ENCODE measurements at places on chromosomes 1 and 21.

GRCh38 chr1:7541629-7542028 lies 229.5 kb upstream of the VAMP3 start:
- no peak for DNase-seq

GRCh38 chr1:156412653-156413321 lies 43.8 kb downstream of the RHBG start:
- DNase-seq: no peak

GRCh38 chr1:211912038-211912437 lies 81.5 kb upstream of the LPGAT1 start:
- no peak for DNase-seq

DNA sequence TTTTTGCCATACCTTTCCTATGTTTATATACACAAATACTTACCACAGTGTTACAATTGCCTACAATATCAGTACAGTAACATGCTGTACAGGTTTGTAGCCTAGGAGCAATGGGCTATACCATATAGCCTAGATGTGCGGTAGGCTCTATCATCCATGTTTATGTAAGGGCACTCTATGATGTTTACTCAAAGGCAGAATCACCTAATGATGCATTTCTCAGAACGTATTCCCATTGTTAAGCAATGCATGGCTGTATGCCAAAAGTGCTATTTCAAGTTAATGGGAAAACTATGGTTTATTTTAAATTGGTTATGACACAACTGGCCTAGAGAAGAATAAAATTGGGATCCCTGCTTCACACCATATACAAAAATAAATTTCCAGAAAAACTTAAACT lies 36.9 kb upstream of the DISP1 start:
- DNase-seq: no peak

- DNase-seq: no peak
Measured at GRCh38 chr1:172255223-172255560, 165.3 kb upstream of the C1orf105 start.

DNA sequence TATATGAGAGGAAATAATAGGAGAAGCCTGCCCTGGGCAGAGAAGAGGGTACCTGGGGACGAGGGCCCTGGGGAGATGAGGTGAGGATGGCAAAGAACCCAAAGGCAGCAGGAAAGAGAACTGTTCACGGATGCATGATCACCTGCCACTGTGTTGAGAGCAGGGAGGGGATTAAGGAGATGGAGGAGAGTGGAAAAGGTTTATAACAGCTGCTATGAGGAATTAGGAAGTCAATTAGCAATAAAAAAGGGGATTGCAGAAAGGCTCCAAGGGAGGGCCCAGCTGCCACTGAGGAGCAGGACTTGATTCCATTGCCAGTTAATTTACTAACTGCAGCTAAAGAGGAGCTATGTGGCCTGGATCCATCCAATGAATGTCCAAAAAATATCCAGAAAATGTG lies 61.1 kb downstream of the GFI1 start:
- no peak for DNase-seq

DNA sequence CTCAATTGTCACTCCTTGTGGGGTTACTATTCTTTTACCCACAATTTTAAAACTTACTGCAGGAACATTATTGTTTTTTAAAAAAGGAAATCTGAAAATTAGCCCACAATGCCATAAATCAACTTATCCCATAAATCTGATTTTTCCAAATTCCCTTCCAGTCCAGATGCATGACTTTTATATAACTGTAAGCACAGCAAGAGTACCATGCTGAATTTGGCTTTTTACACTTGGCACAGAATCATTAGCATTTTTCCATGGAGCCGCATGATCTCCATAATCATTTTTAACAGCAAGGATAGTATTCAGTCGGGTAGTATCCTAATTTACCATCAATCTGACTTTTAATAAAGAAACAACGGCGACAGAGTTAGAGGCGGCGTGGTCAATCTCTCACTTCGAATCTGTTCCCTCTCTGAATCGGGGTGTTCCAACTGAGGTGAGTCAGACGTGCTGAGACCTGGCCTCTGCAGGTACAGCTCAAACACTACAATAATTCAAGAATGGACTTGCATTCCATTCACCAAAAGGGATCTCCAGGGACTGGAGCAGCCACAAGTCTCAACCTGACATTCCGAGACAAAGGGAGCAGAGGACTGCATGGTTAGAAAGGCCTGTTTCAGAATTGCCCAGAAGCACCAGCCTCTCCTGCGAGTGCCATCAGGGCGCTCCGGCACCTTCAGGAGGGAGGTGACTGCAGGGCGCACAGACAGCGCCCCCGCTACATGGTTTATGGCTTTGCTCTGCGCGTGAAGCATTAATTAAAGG lies 48.9 kb downstream of the SLC66A1 start:
- no peak for DNase-seq

GRCh38 chr1:55478742-55479141 lies 263.6 kb upstream of the USP24 start:
- no peak for DNase-seq

DNA sequence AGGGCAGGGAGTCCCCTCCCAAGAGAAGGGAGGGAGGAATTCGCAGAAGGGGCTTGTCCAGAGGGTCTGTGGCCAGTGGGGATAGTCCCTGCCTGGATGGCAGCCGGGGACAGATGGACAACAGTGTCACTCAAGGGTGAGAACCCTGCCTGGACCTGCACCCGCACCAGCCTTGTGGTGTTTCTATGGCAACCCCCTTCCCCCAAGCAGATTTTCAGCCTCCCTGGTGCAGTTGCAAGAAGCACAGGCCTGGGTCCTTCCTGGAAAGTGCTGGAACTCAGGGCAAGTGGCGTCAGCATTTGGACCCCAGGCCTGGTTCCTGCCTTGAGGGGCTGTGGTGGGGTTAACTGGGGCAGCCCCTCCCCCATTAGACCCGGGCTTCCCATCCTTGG lies 83.8 kb upstream of the ACTL8 start:
- DNase-seq: no peak

DNA sequence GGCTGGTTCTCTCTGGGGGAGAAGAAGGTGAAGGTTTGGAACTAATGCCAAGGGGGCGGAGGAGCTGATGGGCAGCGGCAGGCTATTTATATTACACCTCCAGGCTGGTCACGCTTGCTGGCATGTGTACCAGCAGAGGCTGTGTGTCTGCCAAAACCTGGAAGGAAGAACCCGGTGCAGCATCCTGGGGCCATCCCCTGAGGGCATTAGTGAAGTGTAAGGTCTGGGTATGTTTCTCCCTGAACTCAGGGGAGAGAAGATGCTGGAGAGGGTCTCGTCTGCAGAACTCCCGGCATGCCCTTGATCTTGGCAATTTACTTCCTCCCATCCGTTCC lies 5.3 kb downstream of the DISP3 start:
- no peak for DNase-seq

DNA sequence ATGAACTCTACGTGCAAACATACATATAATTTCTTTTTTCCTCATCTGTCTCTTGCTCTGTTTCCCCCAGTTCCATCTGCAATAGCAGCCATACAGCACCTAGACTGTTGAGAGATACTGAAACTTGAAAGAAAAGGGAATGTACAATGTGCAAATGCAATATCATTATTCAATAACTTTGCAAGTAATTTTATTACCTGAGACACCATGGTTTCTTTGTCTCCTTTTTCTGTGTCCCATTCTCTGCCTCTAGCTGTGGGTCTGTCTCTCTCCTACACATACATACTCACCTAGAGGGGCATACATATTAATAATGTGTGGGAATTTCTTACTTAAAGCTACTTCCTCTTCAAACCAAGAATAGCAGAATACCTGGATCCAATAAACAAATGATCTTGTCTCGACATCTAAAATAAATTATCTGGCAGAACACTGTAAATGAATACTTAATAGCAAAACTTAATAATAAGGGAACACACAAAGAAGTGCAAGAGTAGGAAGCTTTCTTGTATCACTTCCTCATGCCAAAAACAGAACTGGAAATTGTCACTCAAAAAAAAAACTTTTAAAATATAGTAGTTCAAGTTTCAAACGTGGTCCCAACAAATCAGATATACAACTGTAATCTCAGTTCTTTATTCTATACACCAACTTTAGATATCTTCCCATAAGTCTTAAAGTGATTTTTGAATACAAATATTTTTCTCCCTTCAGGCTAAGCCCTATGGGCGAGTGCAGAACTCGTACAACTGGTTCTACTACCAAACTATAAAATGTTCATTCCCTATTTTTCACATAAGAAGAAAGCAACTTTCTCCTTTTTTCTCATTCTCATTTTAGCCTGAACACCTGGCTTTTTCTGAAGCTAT lies 194.6 kb downstream of the NRIP1 start:
- no peak for DNase-seq

- DNase-seq: peak; percentile 47
Measured at GRCh38 chr1:15849775-15850324, 2.3 kb downstream of the SPEN start.

- DNase-seq: no peak
Measured at GRCh38 chr21:43818685-43819084, 29.3 kb downstream of the RRP1 start.

- DNase-seq: no peak
Measured at GRCh38 chr1:212437179-212437798, 4.6 kb downstream of the NENF start.

DNA sequence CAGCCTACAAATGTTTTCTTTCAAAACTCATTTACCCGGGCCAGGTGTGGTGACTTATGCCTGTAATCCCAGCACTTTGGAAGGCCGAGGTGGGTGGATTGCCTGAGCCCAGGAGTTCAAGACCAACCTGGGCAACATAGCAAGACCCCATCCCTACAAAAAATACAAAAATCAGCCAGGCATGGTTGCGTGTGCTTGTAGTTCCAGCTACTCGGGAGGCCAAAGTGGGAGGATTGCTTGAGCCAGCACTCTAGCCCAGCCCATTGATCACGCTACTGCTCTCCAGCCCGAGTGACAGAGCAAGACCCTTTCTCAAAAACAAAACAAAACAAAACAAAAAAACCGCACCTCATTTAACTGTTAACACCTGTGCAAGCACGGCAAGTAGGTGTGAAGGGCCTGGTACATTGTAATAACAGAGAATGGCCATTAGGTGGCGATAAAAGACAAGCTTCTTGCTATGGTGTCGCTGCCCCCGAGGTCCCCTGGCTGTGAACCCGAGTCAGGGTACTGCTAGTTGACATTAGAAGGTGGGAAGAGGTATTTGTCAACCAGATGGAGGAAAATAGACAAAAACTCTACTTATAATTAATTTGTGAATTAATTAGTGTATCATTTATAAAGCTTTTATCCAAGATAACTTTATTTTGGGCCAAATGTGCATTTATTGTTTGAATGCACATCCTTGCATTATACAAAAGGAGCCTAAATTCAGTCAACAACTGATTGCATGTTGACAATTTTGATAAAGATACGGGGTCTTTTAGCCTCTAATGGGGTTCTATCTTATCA lies 66.5 kb downstream of the SH3BGR start:
- DNase-seq: peak; percentile 19

DNA sequence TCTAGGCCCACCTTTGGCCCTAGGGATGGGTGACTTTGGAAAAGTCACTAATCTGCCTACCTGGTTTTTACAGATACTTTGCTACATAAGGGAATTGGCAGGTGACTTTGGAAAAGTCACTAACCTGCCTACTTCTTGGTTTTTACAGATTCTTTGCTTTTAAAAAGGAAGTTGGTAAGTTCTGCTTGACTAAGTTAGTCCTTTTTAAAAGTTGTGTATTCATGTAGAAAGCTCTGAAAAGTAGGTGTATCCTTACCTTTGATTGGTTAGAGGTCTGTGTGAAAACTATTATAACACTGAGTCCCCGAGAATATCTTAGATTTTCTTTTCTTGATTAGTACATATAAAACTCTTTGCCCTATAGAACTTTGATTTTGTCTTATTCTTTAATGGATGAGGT lies 12.4 kb downstream of the ATF6 start:
- no peak for DNase-seq

DNA sequence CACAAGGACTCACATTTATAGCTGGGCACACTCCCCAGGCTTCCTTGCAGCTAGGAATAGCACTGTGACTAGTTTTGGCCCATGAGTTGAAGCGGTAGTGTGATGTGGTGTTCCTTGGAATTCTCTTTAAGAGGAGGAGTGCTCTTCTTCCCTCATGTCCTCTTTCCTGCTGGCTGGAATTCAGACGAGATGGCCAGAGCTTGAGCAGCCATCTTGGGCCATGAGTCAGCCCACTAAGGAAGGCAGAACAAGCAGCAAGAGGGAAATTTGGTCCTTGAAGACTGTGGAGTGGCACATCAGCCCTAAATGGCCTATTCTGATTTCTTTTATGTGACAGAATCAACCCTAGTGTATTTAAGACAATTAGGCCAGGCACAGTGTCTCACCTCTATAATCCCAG lies 20.0 kb downstream of the HTR6 start:
- no peak for DNase-seq

GRCh38 chr1:11031624-11032262 lies 15.3 kb downstream of the MASP2 start:
- no peak for DNase-seq

GRCh38 chr1:81617308-81617967 lies 183.3 kb upstream of the ADGRL2 start:
- DNase-seq: no peak

DNA sequence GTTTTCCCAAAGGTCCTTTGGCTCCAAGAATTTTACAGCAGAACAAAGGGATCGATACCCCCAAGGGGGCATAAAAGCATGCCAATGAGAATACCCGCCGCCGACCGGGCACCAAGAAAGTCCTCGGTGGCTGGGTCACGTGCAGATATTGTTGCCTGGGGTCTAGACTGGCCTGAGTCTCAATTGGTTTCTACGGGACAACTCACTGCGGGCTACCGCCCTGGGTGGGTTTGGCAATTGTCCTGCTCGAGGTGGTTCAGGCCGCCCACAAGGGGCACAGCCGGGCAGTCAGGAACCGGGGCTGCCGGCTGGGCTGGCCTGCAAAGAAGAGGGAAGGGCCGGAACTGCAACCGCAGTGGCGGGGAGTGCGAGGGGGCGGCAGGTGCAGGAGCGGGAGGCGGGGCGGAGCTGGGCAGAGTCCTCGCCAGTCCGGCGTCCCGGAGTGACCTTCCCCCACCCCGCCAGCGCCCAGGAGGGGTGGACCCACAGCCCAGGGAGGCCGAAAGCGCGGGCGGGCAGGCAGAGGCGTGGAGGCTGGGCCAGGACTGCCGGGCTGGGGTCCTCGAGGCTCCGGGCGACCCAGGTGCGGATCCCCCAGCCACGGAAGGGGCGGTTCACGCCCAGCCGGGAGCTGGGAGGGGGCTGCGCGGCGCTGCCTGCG lies 926 bp upstream of the ATP1B1 start:
- DNase-seq: no peak

GRCh38 chr1:118209648-118210047 lies 24.6 kb upstream of the SPAG17 start:
- DNase-seq: no peak

Measured in stimulated activated CD4-positive, alpha-beta T cell treated with anti-CD3 and anti-CD28 coated beads, TNF-alpha, amount 100 ng/mL, for 24 hours (primary cell).